ENCODE measurements at places on chromosomes 11 and 22.

DNA sequence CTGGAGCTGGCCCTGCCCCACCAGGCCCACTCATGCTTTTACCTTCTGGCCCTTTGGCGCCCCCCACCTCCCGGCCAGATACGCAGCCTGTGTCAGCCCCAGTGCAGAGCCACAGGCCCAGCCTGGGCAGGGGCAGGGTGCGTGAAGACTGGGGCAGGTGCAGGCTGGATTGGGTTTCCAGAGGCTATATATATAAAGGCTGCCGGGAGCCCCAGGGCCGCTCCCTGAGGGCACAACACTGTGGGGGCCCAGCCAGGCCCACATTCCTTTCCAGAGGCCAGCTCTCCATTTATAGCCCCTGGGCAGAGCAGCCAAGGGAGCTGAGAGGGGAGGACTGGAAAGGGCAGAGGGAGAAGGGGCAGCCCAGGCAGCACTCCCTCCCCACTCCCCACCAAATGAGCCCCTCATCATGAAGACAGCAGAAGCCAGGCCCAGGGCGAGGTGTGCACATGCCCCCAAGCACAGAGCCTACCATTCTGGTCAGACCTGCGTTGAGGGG is 5.0 kb upstream of the MYOD1 start:
- DNase-seq, result no peak

- DNase-seq, result no peak
These were observed 11.9 kb downstream of the CHRM1 start for GRCh38 chr11:62909107-62909894.

GRCh38 chr22:42025421-42025820 is 26.8 kb downstream of the WBP2NL start:
- DNase-seq, result no peak

GRCh38 chr11:68959465-68960293 is 21.1 kb downstream of the MRGPRD start:
- DNase-seq, result peak; percentile 45

GRCh38 chr11:2250041-2250440 is 20.3 kb downstream of the ASCL2 start:
- peak; percentile 31 for DNase-seq

- no peak for DNase-seq
These were observed 440.1 kb downstream of the NTM start for GRCh38 chr11:131810541-131810940.

GRCh38 chr11:73759610-73760134 is 1.2 kb downstream of the RAB6A start:
- DNase-seq, result no peak

GRCh38 chr11:83909579-83910534 is 623.7 kb upstream of the CCDC90B start:
- DNase-seq, result no peak

DNA sequence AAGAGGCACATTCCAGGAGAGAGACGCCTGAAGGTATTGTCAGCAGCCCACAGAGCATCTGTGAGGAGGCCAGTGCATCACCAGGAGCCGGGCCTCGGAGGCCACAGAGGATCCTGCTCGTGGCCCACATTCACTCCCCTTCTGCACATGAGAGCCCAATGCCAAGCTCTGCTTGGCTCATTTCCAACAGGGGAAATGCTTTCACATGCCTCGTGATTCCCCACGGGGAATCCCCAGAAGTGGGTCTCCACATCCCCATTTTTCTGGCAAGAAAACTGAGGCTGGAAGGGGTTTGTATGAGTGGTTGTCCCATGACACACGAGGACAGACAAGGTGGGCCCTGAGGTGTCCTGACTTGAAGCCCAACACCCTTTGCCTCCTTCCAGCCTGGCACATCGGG is 34.4 kb downstream of the TP53I11 start:
- no peak for DNase-seq

DNA sequence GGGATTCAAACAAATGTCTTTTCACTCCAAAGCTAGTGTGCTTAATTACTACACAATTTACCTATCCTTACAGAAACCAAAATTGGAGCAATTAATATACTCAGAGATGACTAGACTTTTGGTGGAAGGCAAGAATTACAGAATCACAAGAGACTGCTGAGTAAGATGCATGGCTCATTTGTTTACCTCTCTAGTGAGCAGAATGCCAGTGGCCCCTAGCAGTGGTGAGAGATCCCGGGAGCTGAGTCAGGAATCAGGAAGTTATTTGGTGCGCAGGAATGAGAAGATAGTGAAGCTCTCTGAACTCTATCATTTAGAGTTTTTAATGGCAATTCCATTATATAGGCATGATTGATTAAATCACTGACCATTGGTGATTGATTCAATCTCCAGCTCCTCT is 188.9 kb upstream of the SESN3 start:
- DNase-seq, result no peak

DNA sequence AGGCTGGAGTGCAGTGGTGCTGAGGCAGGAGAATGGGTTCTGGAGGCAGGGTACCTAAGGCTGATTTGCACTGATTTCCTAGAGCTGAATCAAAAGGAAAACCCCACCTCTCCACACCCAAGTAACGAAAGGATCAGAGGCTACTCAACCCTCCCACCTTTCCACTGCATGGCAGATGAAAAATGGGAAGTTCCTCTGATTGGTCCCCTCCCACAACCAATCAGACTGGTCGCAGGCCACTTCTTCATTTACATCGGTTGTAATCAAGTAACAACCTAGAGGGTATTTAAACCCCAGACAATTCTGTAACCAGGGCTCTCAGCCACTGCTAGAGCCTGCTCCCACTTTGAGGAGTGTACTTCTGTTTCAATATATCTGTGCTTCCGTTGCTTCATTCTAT is 18.6 kb upstream of the PARVB start:
- no peak for DNase-seq

GRCh38 chr11:1450949-1451710 is 35.4 kb downstream of the MOB2 start:
- no peak for DNase-seq

DNA sequence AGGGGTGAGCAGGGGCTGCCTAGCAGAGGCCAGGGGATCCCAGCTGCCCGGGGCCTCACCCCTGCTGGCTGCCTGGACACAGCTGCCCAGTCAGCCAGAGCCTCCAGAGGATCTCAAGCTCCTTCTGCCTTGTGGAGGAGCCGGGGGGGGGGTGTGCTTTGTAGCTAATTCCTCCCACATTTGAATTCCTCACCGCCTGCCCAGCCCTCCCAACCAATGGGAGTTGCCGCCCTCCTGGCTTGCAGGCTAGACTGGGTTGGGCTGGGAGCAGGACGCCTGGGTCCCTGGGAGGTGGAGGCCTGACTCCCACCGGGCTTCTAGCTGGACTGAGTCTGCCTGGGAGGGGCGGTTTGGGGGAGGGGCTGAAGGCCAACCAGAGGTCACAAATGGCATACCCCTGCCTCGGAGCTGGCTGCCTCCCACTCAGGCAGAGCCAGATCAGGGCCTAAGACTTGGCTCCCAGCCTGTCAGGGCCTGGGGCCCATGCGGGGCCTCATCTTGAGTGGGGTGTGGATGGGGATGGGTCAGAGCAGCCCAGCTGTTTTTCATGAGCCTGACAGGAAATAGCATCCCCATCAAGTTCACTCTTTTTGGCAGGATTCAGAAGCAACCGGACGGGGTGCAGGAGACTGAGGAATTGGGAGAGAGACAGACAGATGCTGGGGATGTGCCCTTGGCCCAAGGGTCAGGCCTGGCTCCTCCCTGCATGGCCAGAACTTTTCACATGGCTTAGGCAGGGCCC is 29.2 kb upstream of the PDE2A start:
- DNase-seq, result no peak

GRCh38 chr22:28711820-28712777 is 29.5 kb downstream of the CHEK2 start:
- DNase-seq, result no peak

DNA sequence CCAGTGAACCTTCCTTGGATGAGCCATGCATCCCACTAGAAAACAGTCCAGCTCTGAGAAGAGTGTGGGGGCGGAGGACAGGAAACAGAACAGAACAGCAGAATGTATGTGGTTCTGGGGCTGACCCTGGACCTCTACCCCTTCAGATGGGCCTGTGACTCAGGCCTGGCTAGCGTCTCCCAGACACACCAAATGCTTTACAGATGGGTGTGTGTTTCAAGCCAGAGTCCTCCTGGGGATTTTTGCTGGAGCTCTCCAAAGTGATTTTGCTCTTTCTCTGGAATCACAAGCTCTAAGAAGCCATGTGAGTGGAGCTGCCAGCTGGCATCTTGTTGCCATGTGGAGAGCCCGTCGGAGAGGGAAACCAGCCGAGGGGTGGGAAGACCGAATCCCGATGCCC is 13.2 kb upstream of the C1QTNF4 start:
- no peak for DNase-seq

GRCh38 chr11:67271541-67272284 is 5.4 kb downstream of the GRK2 start:
- peak; percentile 58 for DNase-seq

- no peak for DNase-seq
These were observed 13.7 kb upstream of the PPARA start for GRCh38 chr22:46136486-46137217.

GRCh38 chr11:34431979-34432378 is 6.8 kb upstream of the CAT start:
- DNase-seq, result no peak

DNA sequence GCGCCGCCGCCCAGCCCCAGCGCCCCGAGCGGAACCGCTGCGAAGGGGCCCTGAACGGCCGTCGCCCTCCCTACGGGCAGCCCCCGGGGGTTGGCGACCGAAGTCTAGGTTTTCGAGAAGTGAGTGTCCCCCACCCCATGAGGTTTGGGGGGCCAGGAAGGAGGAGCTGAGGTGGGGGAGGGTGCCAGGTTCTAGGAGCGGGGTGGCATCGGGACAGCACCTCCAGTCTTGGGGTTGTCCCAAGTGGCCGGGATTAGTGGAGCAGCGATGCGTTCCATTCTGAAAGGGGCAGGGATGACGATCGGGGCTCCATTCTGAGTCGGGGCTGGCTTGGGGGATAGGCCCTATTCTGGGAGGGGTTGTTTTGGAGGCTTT is 408 bp downstream of the PPP2R5B start:
- DNase-seq, result no peak

DNA sequence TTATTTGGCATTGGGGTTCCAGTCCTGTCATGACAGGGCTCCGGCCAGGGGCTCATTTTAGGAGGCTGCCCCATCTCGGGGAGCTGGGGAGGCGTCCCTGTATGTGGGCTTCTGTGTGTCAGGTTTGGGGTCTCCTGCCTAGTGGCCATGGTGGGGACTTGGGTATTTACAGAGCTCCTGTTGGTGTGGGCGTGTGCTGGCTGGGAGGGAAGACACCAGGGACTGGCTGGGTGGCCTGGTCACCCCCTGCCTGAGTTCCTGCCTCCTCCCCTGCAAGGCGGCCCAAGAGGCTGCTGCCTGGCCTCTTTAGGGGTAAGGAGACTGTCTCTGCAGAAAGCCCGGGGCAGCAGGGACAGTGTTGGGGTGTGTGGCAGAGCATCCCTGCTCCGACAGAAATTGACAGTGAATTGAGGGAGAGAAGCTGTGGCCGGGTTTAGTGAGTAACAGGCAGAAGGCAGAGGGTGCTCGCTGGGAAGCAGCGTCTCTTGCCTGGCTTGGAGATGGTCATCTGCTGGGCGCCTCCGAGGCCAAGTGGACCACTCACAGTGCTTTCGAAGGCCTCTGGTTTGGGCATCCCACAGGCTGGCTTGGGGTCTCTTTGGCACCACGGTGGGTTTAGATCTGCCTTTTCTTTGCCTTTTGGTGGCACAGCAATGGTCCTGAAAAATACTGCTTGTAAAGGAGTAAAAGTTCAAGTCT is 40.3 kb upstream of the GRAMD4 start:
- DNase-seq, result peak; percentile 43

- DNase-seq, result no peak
These were observed 660.5 kb downstream of the NTM start for GRCh38 chr11:132030896-132031295.

DNA sequence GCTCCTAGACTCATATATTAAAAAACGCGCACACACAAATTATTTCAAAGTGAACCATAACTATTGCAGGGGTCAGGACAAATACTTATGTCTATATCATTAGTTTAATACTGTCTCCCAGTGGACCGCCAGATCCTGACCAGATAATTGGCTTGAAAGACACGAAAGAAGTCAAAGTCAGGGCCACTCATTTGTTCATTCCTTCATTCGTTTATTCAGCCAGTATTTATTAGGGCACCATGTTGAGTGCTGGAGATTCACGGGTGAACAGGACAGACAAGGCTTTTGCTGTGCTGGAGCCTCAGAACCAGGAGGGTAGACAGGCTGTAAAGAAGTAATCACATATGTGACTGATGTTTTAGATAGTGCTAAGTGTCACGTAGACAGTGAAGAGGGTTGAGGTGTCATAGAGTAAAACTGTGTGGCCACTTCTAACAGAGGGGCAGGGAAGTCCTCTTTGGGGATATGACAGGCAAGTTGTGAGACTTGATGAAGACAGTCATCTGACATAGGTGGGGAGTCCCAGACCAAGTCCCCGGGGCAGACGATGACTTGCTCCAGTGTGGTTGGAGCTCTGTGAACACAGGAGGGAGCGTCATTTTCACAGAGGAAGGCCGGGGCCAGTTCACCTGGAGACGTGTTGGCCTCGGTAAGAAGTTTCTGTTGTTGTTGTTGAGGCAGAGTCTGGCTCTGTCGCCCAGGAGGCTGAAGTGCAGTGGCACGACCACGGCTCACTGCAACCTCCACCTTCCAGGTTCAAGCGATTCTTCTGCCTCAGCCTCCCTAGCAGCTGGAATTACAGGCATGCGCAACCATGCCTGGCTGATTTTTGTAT is 25.9 kb downstream of the RBX1 start:
- DNase-seq, result no peak

DNA sequence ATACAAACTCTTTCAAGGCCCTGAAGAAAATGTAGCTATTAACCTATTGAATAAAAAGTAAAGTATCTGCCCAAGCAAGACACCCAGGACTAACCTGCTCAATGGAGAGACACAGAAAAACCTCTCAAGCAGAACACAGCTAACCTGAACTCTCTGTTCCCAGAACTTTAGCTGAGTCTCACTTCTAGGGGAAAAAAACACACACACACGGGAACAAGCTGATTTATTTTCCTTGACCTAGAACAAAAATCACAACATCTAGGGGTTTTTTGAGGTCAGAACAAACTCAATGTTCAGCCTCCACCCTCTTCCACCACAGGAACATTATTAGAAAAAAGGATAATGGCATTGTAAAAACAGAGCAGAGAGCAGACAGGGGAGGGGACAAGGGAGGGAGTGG is 121.6 kb downstream of the BBOX1 start:
- DNase-seq, result no peak

- no peak for DNase-seq
These were observed 234.9 kb upstream of the POU2AF2 start for GRCh38 chr11:111010391-111011274.

- DNase-seq, result peak; percentile 60
These were observed 67.1 kb downstream of the CD82 start for GRCh38 chr11:44632466-44633123.

GRCh38 chr11:121793916-121794315 is 322.1 kb downstream of the BLID start:
- DNase-seq, result no peak

- DNase-seq, result no peak
These were observed 1147.8 kb downstream of the JRKL start for GRCh38 chr11:97537407-97538150.

DNA sequence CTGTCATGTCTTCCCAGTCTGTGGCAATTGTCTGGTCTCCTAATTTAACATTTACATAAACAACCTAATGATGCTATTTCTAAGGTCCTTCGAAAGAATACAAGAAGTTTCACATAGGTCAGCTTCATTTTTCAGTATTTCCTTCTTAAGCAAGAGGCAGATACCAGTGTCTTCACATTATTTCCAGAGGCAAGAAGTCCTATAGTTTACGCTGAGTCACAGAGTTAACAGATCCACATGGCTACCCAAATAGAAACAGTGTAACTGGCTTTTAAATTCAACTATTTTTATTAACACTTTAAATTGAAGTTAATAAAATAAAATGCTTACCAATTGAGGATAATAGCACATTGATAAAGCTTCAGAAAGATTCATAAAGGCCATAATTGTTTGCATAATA is 10.9 kb downstream of the PRRG4 start:
- no peak for DNase-seq
